ENCODE measurements at places on chromosomes 5 and 9.
A peak's percentile ranks its signal among the peaks of the same experiment; 100 is the strongest.

GRCh38 chr5:57185313-57185712 lies 11.5 kb downstream of the GPBP1 start:
- DNase-seq = no peak

GRCh38 chr9:96417051-96417586 lies 1.1 kb downstream of the ZNF367 start:
- peak; percentile 70 for DNase-seq

GRCh38 chr5:124922255-124922975 lies 176.0 kb upstream of the ZNF608 start:
- DNase-seq = no peak

DNA sequence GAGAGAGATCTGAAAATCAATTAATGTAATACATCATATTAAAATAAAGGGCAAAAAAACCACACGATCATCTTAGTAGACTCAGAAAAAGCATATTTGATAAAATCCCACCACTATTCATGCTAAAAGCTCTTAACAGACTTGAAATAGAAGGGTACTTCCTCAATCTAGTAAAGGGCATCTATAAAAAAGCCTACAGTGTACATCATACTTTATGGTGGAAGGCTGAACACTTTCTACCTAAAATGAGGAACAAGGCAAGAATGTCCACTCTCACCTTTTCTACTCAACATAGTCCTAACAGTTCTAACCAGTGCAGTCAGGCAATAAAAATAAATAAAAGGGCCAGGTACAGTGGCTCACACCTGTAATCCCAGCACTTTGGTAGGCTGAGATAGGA lies 38.9 kb downstream of the POLK start:
- DNase-seq = no peak

- no peak for DNase-seq
Observed at GRCh38 chr5:161246749-161247148, 299.8 kb downstream of the GABRB2 start.

- no peak for DNase-seq
Observed at GRCh38 chr5:111245654-111246053, 21.5 kb downstream of the CAMK4 start.

DNA sequence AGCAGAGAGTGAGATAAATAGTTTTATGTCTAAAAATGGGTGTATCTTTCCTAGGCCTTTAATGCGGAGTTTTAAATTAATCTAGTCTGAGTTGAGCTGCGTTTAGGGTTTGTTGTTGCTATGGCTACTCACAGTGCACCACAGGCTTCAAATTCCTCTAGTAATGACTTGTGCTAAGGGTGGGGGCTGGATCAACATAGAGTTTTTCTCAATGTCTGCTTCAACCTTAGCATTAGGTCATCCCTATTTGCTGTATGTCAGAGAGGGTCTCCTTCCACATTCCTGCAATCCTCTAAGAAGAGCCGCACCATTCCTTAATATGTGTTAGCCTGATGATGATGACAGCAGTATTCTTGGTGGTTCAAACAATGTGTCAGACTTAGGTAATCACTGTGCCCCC lies 465.6 kb upstream of the KIF2A start:
- DNase-seq = peak; percentile 32

DNA sequence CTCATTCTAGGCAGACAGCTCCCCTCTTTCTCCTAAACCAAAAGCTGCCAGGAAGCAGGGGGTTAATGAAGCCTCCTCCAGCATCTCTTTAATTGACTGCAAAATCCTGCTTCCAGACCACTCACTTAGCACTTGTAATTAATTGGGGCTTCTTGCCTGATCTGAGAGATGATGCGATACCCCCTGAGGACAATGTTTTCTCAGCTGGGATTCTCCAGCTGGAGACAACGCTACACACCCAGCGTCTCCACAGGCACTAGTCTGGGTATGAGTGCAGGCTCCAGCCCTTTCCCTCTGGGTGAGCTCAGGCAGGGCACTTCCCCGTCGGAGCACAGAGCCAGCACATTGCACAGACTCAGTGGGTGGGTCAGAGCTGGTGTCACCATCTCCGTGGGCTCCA lies 16.1 kb downstream of the CPLX2 start:
- no peak for DNase-seq

GRCh38 chr5:90939211-90939610 lies 380.6 kb downstream of the ADGRV1 start:
- no peak for DNase-seq

DNA sequence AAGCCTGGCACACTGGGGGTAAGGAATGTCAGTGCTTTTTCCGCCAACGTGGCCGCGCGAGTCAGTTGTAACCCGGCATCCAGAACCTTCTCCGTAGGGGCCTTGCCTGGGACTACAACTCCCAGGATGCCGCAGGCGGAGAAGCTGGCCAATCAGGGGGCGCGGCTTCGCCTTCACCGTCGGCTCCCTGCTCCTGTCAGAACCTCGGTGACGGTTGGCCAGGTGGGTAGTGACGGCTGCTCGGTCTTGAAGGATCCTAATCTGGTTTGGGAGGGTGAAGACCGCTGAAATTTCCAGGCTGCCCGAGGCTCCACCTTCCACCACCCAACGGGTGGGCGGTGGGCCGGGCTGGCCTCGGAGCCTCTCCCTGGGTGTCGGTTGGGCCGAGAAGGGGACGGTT lies at the start of gene C5orf58:
Gene C5orf58 (plus strand): TSS at position 200 of the 400 bp plus-strand sequence. CDS start 1,992 bp downstream, outside the sequence.
- no peak for DNase-seq

DNA sequence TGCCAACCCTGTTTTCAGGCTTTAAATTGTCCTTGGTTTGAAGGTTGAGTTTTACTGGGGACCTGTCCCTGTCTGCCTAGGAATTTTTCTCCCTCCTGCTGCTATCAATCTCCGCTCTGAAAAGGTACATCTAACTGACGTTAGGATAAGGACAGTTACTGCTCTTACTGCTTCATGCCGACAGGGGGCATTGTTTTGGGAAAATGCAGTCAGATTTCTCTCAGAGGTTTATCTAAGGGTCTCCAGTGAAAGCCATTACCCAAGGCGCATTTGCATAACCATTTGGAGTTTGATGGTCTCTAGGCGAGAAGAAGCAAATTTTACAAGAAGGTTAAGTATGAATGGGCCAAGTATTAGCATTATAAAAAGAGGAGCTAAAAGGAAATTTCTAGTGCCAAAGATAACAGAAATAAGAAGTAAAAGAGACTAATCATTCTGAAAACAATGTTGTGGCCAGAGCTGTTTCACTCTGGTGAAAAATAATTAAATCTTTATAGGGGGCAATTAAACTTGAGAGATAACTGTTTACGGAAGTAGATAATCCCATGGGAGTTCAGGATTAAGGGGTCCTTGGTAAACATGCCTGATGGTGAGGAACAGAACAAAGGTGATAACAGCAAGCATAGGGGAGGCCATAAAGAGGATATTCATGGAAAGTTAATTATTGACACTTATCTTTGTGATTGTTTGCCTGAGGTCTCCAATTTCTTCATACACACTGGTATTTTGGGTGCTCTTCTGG lies 605.0 kb downstream of the MTRR start:
- peak; percentile 77 for DNase-seq

DNA sequence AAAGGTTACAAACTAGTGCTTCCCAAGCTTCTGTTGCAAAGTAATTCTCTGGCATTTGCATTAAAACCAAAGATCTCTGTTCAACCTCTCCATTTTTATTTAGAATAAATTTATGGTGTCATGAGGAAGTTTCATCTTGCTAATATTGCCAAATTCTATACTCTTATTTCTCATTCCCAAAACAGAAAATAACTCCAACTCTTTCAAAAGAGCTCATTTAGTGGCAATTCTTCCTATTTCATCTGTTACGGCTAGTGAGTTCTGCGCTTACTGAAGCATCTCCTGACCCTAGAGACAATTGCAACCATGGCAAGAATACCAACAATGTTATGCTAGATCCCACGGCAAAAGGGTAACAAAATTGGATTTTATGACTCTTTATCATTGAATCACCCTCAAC lies 97.0 kb downstream of the HINT1 start:
- no peak for DNase-seq

- no peak for DNase-seq
Observed at GRCh38 chr5:41794471-41794870, 75.8 kb downstream of the OXCT1 start.

GRCh38 chr9:30846651-30847050 lies 1537.8 kb upstream of the ACO1 start:
- DNase-seq = no peak

- DNase-seq = no peak
Observed at GRCh38 chr5:154900066-154900465, 37.9 kb downstream of the GEMIN5 start.

- peak; percentile 84 for DNase-seq
Observed at GRCh38 chr9:94213511-94214124, 45.5 kb upstream of the ZNF169 start.

GRCh38 chr5:79020861-79021561 lies 35.9 kb upstream of the ARSB start:
- DNase-seq = peak; percentile 25

- no peak for DNase-seq
Observed at GRCh38 chr5:158492136-158492535, 607.6 kb downstream of the EBF1 start.

DNA sequence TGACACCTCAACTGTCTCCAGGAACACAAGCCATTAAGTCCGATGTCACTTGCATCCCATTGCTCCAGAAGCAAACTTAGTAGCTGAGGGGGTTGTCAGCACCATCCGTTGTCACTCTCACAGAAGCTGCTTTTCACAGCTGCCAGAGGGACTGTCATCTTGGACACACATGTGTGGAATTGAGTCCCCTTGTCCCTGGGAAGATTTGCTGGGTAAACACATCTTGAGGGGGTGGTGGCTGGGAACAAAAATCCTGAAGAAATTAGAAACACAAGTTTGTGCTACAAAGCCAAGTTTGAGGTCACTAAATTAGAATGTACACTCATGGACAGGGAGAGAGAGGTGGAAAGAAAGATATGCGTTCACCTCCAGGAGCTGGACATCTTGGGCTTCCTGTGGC lies 55.2 kb upstream of the ADRA1B start:
- DNase-seq = no peak

DNA sequence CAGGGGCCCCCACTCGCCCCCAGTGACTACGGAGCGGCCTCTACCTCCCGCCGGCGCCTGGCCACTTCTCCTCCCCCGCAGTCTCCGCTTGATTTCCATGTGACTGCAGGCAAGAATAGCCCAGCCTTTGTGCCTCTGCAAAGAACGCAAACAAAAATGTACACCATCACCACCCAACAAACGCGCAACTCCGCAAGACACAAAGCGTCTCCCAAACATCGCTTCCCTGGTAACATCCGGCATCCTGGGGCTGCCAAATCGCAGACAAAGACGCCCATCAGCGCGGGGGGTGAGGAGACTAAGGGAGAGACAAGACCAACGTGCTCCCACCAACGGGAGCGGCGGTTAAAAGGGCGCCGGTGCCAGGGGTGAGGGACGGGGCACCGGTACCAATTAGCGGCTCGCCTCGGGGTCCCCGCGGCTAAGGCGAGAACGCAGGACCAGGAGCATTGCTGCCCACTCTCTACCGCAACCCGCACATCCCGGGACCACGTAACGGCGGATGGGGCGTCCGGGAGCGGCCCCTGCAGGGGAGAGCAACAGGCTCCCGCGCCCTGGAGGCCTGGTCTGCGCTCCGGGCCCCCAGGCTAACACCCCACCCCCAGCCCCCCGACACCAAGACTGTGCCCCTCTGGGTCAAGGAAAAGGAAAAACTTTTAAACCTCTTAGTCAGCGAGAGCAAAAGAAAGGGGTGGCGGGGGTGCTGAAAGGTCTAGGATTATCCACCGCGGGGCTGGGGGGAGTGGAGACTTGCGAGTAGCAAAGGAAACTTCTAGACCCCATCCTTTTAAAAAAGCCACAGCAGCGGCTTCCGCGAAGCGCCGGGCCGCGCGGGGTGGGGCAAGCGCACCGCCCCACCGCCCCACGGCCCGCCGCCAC lies 885 bp downstream of the MPDZ start:
- peak; percentile 36 for DNase-seq

- DNase-seq = no peak
Observed at GRCh38 chr5:130168211-130168610, 263.9 kb downstream of the CHSY3 start.

- DNase-seq = no peak
Observed at GRCh38 chr9:120587328-120587727, 7.4 kb upstream of the CDK5RAP2 start.

- DNase-seq = no peak
Observed at GRCh38 chr5:15388866-15389265, 111.1 kb upstream of the FBXL7 start.

DNA sequence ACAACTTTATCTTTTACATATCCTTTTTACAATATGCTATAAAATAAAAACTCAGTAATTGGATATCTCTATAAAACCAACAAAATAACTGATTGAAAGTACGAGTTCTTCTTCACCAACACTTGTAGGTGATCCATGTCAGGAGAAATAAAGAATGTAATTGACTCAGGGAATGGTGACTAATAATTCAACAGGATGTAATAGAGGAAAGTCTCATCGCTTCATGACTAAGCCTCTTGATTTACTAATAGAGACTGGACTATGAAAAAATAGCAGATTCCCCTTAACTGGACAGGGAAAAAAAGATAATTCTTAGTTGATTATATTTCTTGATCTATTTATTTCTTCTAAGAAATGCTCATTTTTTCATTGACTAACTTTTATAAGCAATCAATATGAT lies 507.7 kb upstream of the PTGER4 start:
- DNase-seq = no peak

GRCh38 chr9:83665580-83666200 lies 42.1 kb downstream of the UBQLN1 start:
- no peak for DNase-seq

GRCh38 chr9:111099199-111100008 lies 61.1 kb upstream of the LPAR1 start:
- DNase-seq = peak; percentile 84

GRCh38 chr5:33675958-33676464 lies 215.8 kb downstream of the ADAMTS12 start:
- DNase-seq = no peak

GRCh38 chr5:54829676-54830535 lies 155.5 kb downstream of the ESM1 start:
- no peak for DNase-seq

DNA sequence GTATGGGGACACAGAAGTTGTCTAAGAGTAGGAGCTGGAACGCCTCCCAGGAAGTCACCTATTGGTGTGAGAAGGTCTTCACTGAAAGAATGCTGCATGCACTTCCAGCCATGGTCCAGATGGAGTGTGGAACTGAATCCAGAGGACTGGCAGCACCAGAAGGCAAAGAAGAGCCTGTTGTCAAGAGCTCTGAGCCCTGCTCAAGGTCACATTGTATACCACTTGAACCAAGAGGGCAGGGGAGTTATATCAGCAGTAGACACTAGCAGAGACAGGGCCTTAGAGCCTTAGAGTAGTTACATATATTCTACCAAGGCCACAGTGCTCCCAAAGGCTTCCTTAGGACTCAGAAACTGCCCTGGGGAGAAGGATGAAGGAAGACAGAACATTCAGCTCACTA lies 130.8 kb upstream of the POC5 start:
- no peak for DNase-seq

GRCh38 chr9:120778758-120779157 lies 14.5 kb downstream of the FBXW2 start:
- DNase-seq = no peak

Measured in NT2/D1 (cell line).